CD8-positive, alpha-beta memory T cell (primary cell): ENCODE measurements at places on chromosomes 4 and X. TPM values are rescaled to one million over a fixed set of nuclear protein-coding genes. Genes with fewer than 3 reads are reported as not detected.

Gene SMARCA1
- not detected for total RNA-seq

GRCh38 chrX:3076416-3076991, 35.2 kb downstream of the ARSF start:
- no peak for DNase-seq

DNA sequence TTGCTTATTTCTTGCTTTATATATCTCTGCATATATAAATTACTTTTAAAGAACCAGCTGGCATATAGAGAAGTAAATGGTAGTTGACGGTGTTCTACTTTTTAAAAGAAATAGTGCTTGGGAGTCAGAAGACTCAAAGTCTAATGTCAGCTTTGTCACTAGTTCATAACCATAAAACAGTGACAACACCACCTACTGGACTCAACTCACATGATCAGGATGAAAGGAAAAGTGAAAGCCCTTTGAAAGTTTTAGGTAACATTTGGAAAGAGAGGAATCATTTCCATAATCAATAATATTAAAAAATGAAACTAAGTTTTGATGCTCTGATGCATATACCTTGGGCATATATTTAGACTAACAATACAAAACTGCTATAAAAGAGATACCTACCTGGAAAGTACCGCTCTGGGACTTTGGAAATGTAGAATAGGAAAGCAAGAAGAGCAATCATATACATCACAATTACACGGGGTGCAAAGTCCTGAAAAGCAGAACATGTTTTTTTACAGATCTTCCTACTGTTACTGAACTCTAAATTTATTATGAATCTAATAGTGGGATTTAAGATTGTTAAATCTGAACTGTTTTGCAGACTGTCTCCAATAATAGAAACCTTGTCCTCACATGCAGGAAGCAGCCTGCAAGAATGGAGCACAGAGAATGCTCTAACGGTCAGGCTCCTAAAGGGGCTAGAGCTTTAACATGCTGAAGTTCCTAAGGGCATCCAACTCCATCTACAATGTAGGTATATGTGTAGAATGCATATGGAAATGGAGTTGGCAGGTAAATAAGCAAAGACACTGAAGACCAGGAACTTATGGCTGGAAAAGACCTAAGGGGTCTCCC, 15.6 kb downstream of the PAQR3 start:
- DNase-seq, result no peak

DNA sequence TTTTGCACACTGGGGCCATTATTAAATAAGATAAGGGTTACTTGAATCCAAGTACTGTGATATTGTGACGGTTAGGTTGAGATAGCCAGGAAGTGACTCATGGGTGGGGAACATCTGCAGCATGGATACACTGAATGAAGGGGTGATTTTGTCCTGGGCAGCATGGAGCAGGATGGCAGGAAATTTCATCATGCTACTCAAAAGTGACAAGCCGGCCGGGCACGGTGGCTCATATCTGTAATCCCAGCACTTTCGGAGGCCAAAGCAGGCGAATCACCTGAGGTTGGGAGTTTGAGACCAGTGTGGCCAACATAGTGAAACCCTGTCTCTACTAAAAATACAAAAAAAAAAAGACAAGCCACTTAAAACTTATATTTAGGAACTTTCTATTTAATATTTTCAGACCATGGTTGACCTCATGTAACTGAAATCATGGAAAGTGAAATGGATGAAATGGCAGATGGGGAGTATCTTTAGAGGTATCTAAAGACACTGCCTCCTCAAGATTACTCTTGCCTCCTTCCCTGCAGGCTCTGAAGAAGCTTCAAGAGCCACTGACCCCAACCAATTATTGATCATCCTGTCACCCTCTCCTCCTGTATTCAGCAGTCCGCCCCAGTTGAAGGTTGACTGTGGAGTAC, 3.9 kb upstream of the TRIM60 start:
- no peak for DNase-seq

- no peak for DNase-seq
Observed at GRCh38 chrX:53544936-53545335, 110.8 kb upstream of the HSD17B10 start.

DNA sequence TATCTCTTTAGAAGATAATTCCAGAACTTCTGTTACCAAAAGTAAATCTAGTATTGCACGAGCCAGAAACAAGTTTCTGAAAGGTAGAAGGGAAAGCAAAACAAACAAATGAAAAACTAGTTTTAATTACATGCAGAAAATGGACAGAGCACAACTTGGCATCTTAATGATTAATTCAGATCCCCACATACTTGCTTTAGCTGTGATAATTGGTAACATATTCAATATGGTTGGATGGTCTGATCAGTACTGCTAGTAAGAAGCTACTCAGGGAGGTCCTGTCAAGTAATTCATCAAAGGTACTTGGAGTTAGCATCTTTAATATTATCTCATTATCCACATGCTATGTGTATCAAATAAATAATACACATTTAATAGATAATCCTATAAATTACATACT, 204.3 kb downstream of the TRAM1L1 start:
- DNase-seq, result no peak

GRCh38 chr4:102163404-102164140, 181.7 kb downstream of the SLC39A8 start:
- DNase-seq, result no peak

- DNase-seq, result no peak
Observed at GRCh38 chr4:156191044-156191781, 237.5 kb upstream of the CTSO start.

Gene GSTCD
- 20.5 TPM for total RNA-seq

DNA sequence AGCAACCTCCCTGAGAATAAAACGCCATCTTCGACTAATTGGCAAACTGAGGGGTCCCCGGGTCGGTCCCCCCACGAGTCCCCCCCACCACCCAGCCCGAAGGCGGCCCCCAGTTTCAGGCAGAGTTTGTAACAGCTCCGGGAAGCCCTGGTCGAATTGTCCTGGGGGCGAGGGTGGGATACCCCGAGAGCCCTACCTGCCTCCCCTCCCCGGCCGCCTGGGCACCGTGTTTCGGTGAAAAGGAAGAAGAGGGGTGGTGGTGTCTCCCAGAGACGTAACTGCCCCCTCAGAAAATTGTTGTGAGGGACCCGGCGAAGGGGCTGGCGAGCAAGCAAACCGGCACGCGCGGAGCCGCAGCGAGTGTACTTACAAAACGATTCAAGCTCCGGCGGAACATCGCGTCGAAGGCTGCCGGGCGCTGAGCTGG, 1.2 kb downstream of the ATP11C start:
- DNase-seq, result peak; percentile 24

GRCh38 chrX:397575-397974, 10.9 kb upstream of the PPP2R3B start:
- DNase-seq, result no peak

DNA sequence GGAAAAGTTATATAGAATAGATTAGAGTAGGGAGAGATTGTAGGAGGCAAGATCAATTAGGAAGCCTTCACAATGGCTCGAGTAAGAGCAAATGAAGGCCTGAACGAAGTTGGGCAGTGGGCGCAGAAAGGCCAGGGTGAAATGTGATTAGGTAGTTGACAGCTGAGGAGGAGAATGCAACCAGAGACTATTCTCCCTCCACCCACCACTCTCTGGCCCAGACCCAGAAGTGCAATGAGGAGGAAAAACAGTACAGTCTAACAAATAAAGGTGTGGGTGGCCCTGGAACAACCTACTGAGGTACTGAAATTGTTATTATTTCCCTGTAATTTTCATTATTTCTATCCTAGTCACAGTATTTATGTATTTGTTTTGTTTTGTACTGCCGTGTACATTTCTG, 176.7 kb downstream of the SLC39A8 start:
- no peak for DNase-seq

DNA sequence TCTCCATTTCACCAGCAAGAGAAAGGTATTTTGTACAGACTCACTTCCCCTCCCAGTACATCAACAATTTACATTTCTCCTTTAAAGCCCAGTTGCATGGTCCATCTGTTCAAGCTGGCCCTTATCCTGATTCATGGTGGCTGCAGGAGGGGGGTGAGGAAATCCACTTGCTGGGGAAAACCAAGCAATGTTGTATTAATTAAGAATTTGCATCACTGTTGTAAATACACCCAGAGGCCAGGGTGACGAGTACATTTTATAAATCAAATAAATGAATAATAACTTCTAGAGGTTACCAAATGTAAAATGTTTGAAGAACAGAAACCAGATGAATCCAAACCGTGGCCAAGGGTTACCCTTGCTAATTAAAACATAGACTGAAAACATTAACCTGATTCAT, 395.9 kb upstream of the INTU start:
- DNase-seq, result no peak

- DNase-seq, result no peak
Observed at GRCh38 chr4:28014469-28014868, 1153.8 kb downstream of the STIM2 start.

- DNase-seq, result no peak
Observed at GRCh38 chrX:139877710-139878414, 55.0 kb downstream of the ATP11C start.

Gene RAB33A
- 9.0 TPM for total RNA-seq

DNA sequence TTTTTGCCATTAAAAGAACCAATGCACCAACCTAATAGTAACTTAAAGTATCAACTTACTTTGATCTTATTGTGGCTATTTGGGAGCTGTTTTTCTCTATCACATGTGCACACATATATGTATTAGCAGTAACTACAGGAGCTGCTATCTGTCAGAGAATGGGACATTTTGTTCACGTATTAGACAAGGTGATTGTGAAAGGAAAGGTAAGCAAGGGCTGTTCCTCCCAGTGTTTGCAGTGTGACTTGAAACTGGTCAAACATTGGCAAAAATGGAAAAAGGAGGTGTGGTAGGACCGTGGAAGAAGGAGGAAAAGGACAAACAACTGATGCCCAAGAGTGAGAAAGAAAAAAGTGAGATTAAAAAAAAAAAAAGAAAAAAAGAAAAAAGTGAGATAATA, 43.1 kb upstream of the KLHL2 start:
- no peak for DNase-seq

- no peak for DNase-seq
Observed at GRCh38 chrX:16903274-16904022, 33.3 kb upstream of the RBBP7 start.

- DNase-seq, result no peak
Observed at GRCh38 chr4:138087066-138087719, 155.0 kb downstream of the SLC7A11 start.

GRCh38 chr4:108168671-108169523, at the start of gene LEF1:
Gene LEF1, minus strand, starts transcription at chr4:108168932. Its CDS starts 1,165 bp downstream, at chr4:108167767.
- DNase-seq, result peak; percentile 81

GRCh38 chr4:94452476-94453371, 982 bp downstream of the PDLIM5 start:
- peak; percentile 3 for DNase-seq

DNA sequence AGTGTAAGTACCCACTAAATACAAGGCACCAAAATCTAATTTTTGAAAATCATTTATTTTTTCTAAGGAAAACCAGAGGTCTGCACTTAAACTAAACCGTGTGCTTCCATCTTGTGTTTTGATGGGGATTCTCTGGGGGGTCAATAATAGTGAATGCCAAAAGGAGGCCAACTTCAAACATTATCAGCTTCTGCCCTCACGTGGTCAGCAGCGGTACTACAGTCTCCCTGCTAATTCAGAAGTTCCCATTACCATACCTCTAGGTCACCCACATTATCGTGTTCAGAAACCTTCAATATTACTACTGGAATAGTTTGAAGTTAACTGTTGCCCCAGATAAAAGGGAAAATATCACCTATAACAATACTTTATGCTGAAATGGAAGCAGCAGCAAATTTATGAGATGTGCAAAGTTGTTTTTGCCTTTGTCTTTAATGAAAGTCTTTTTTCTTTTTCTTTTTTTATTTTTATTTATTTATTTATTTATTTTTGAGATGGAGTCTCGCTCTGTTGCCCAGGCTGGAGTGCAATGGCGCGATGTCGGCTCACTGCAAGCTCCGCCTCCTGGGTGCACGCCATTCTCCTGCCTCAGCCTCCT, 17.3 kb downstream of the CTPS2 start:
- DNase-seq, result peak; percentile 30

Gene RNF212
- total RNA-seq, result 1.2 TPM

Gene KLHL13
- total RNA-seq, result 0.20 TPM

Gene CXorf65
- 9.5 TPM for total RNA-seq

GRCh38 chr4:139736661-139737060, 71.0 kb downstream of the MGST2 start:
- no peak for DNase-seq

- peak; percentile 22 for DNase-seq
Observed at GRCh38 chr4:39029752-39030694, 2.2 kb downstream of the TMEM156 start.

- no peak for DNase-seq
Observed at GRCh38 chr4:107994894-107995293, 5.2 kb downstream of the HADH start.

DNA sequence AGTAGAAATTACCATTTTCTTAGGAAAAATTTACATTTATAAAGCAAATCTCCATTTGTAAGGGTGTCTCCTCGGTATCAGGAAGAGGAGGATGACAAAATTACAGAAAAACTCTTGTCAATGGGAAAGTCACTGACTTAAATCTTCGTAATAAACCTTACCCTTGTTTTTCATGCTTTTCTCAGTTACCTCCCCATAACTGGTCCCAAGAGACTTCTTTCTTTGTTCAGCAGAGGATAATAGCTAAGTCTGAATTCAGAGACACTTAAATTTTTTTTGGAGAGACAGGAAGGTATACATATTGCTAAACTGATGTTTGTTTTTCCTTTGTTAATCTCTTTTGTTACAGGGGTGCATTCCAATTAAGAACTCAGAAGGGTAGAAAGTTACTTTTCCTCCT, 125.5 kb upstream of the JADE1 start:
- no peak for DNase-seq

DNA sequence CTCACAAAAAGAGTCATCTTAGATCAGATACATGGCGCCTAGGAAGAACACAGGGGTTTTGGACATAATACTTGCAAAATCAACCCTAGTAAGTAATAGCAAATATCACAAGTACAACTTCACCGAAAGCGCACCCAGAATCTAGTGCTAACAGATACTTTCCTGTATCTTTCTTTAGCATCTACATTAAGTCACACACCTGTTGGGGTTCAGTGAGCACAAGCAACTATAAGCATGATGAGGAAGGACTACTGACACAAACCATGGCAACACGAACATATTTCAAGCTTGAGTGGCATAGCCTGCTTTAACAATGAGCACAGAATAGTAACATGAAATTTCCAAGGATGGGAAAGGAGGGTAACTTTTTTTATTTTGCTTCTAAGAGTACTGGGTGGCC, 116.1 kb downstream of the GPC3 start:
- DNase-seq, result no peak

- no peak for DNase-seq
Observed at GRCh38 chr4:164011791-164012190, 517.3 kb downstream of the TMA16 start.

DNA sequence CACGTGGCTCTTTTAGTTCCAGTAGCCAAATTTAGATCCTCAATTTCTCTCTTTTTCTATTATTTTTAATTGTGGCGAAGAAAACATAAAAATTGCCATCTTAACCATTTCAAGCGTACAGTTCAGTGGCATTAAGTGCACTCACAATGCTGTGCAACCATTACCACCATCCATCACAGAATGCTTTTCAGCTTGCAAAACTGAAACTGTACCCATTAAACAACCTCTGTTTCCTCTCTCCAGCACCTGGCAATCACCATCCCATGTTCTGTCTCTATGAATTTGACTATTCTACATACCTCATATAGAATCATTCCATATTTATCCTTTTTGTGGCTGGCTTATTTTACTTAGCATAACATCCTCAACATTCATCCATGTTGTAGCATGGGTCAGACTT, 74.9 kb downstream of the METTL14 start:
- no peak for DNase-seq

- DNase-seq, result no peak
Observed at GRCh38 chr4:100118181-100118580, 72.1 kb downstream of the DDIT4L start.

GRCh38 chrX:45621376-45622041, 420.8 kb upstream of the DIPK2B start:
- no peak for DNase-seq

Gene TRAM1L1
- total RNA-seq, result not detected
